Activated naive CD8-positive, alpha-beta T cell treated with anti-CD3 and anti-CD28 coated beads, Interleukin-2, amount 10 ng/mL, durations not matched to agents 7 days and 5 days (primary cell): ENCODE measurements at places on chromosomes 3 and 15. TPM values are rescaled to one million over a fixed set of nuclear protein-coding genes. Genes with fewer than 3 reads are reported as not detected.

STRA6 gene
- not detected for total RNA-seq

SERPINI2 gene
- not detected for total RNA-seq

GP5 gene
- 2.3 TPM for total RNA-seq

GPR15 gene
- total RNA-seq: 40.6 TPM

ITIH1 gene
- not detected for total RNA-seq

CPN2 gene
- not detected for total RNA-seq

DNA sequence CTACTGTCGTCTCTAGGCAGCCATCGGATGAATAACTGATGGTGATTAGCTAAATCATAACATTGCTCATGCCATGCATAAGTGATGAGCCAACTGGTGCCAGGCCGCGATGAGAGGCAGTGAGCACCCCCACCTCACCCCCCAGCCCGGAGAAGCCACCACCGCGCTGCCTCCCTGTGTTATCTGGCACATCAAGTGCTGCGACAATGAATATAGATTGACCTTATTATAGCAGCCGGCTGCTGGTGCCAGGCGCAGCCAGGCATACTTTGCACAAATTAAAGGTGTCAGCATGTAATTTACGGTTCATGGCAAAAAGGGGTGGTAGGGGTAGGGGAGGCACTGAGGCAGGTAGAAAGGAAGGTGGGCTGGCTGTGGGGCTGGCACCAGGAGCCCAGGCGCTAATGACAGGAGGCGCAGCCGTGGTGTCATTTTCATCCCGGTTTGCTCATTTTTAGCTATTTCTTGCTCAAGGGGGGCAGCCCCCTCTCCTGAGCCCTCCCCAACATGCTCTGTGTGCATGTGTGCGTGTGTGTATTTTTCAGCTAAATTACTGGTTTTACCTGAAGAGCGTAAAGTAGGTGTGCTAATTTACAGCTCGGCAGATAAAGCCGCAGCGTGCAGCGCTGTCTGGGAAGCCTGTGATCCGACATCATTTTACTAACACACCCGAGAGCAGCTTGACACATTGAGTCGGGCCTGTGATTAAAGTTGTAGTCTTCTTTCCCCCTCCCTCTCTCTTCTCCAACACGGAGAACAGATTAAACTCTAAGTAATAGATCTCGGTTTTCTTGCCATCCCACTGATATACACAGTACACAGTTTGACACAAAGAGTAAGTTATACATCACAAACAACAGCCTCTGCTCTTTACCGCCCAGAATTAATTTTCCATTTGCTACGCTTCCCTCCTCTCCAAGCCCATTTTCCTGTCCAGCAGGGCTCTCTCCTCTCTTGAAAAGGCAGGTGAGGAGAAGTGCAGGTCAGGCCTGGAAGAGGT is 212.3 kb downstream of the RPLP1 start:
- peaks cover 4% of the 10 kb centered on the region for H3K27me3 ChIP-seq
- H3K4me1 ChIP-seq: peaks cover 38% of the 10 kb centered on the region
- no peaks in the 10 kb centered on the region for H3K36me3 ChIP-seq

DNA sequence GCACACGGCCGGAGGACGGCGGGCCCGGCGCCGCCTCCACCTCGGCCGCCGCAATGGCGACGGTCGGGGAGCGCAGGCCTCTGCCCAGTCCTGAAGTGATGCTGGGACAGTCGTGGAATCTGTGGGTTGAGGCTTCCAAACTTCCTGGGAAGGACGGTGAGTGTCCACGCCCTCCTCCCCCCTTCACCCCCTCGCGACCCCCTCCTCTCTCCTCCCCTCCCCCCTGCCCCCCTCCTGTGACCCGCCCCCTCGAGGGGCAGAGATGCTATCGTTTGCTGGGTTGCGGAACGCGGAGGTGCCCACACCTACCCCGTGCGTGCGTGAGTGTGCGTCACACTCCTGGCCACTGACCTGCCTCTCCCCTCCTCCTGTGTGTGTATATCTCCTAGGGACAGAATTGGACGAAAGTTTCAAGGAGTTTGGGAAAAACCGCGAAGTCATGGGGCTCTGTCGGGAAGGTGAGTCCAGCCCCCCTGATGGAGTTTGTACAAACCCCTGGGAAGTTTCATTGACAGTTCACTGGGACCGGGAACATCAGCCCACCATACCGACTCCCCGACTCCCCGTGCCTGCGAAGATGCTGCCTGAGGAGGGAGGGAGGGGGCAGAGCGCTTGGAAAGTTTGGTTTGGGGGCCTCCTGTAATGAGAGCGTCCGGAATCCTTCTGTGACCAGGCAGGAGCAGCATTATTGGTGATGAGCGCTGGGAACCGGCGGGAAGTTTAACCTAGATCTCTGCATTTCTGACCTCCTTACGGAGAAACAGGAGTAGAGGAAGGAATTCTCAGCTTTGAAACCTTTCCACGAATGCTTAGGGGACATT is 795 bp upstream of the SCAANT1 start:
- no peaks in the 10 kb centered on the region for H3K27me3 ChIP-seq
- peak overlapping the region; percentile 94 for H3K27ac ChIP-seq
- peaks cover 45% of the 10 kb centered on the region for H3K4me1 ChIP-seq
- peak; percentile 27 for DNase-seq

DNA sequence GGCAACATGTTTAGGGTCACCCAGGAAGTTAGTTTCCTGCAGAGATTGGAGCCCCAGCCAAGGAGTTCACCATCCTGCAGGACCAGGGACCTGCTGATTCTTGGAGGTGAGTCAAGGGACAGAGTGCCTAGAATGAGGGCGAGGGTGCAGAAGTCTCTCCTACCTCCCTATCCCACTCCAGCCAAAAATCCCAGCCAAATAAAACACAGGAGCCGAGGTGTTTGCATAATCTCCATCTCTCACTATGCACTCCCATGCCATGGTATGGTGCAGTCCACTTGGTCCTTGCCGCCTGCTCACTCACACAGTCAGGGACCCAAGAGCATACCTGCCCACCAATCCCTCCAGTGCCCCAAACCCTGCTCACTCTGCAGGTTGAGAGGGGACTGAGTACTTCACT is 294.2 kb downstream of the UACA start:
- no peak overlapping the region for H3K4me3 ChIP-seq
- H3K36me3 ChIP-seq: no peaks in the 10 kb centered on the region
- DNase-seq: no peak
- peaks cover 58% of the 10 kb centered on the region for H3K27me3 ChIP-seq

GRCh38 chr15:77002436-77002835 is 7.5 kb downstream of the PSTPIP1 start:
- H3K4me3 ChIP-seq: peak overlapping the region; percentile 81
- H3K4me1 ChIP-seq: peaks cover 78% of the 10 kb centered on the region
- peak overlapping the region; percentile 90 for H3K27ac ChIP-seq
- no peak for DNase-seq

GRCh38 chr3:67349551-67350174 is 304.7 kb downstream of the SUCLG2 start:
- H3K27me3 ChIP-seq: no peaks in the 10 kb centered on the region
- H3K27ac ChIP-seq: peak overlapping the region; percentile 44
- H3K4me3 ChIP-seq: peak overlapping the region; percentile 16
- peaks cover 5% of the 10 kb centered on the region for H3K4me1 ChIP-seq

DNA sequence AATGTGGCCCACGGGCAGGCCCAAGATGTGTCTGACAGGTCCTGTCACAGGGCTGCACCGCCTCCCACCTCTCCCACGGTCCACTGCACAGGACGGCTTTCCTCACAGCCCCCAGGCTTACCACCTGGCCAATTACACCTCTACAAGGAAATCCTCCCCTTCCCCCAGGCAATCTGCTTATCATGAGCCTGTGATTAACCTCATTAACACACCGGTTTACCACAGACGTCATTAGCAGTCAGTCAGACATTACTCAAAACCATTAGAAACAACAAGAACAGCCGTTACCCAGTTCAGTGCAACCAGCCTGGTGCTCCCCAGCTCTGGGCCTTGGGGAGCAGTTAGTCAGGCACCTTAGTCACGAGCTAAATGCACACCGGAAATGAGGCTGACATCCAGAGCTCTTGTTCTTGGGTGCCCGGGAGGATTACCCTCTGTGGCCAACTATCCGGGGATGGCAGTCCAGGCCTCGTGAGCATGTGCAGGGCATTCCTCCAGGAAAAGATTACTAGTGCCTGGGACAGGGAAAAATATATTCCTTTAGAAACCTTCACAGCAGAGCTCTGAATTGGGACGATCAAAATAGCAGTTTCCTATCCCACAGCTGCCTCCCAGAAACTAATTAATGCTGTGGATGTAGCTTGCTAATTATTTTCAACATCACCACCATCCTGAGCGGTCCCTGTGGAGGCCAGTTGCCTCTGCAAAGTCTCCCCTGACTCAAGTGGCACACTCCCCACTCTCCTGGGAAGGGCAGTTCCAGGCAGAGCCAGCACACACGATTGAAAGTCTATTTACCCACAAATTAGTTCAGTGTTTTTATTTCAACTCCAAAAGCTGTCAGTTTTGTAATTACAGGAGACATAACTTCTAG is 117.4 kb upstream of the ZBED2 start:
- H3K27me3 ChIP-seq: no peaks in the 10 kb centered on the region
- no peak overlapping the region for H3K4me3 ChIP-seq
- DNase-seq: no peak
- H3K36me3 ChIP-seq: peaks cover 27% of the 10 kb centered on the region

GRCh38 chr3:39750712-39751111 is 58.7 kb upstream of the MYRIP start:
- no peaks in the 10 kb centered on the region for H3K4me1 ChIP-seq
- no peaks in the 10 kb centered on the region for H3K36me3 ChIP-seq
- no peak for DNase-seq
- no peak overlapping the region for H3K27ac ChIP-seq
- peaks cover 9% of the 10 kb centered on the region for H3K27me3 ChIP-seq

DNA sequence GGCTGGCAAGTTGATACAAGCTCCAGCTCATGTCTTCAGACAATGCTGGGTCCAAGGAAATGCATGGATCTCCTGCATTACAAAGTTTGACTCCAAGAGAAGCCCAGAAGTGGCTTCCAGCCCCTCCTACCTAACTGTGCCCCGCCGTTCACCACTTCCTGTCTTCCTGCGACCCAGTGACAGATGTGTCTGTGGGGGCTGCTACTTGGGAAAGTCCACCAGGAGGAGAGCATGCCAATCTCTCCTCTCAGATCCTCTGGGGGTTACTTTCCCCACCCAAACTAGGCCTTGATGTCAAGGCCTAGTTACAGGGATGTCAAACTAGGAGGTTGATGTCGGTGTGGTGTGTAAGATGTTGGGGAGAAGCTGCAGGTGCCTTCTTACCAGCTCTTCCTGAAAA is 133.6 kb upstream of the RASGRP1 start:
- H3K27ac ChIP-seq: peak overlapping the region; percentile 72
- H3K27me3 ChIP-seq: no peaks in the 10 kb centered on the region
- H3K4me1 ChIP-seq: peaks cover 54% of the 10 kb centered on the region
- peaks cover 2% of the 10 kb centered on the region for H3K36me3 ChIP-seq
- DNase-seq: no peak

DNA sequence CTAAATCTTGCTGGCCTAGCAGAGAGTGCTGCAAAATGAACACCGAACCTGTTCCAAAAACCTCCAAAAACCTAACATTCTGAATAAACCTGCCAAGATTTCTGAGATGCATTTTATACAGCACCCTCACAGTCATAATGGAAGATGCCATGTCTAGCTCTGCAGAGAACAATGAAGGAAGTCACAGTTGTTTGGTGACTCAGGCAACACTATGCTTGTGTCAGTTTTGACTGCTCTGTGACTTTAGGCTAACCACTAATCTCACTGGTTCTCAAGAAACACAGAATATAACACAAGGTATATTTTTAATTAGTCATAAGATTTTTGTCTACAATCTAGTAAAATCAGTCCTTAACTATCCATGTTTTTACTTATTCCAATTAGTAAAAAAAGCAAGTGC is 606.6 kb downstream of the TBL1XR1 start:
- H3K27me3 ChIP-seq: no peaks in the 10 kb centered on the region
- H3K36me3 ChIP-seq: no peaks in the 10 kb centered on the region
- no peak overlapping the region for H3K4me3 ChIP-seq
- DNase-seq: no peak

- no peaks in the 10 kb centered on the region for H3K27me3 ChIP-seq
- peak overlapping the region; percentile 51 for H3K4me3 ChIP-seq
- peaks cover 10% of the 10 kb centered on the region for H3K4me1 ChIP-seq
Measured at GRCh38 chr3:171328419-171329082, 131.7 kb downstream of the TNIK start.

DNA sequence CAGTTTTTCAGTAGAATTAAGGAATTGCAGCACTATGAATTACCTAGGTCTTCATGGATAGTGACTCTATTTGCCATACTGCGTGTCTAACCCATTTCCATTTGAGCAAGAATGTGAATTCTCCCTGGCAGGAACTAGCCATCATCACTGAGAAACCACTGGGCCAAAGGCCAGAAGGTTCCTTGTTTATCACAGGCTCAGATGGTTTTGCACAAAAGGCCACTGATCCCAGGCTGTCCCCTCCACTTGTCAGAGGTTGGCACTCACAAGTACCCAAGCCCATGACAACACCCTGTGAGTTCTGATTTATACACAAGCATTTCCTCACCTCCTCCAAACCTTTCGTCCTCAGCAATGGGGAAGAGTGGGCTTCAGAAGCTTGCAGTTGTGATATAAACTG is 131.8 kb downstream of the FOXB1 start:
- H3K4me1 ChIP-seq: no peaks in the 10 kb centered on the region
- H3K4me3 ChIP-seq: no peak overlapping the region
- no peak for DNase-seq
- H3K36me3 ChIP-seq: no peaks in the 10 kb centered on the region
- peaks cover 50% of the 10 kb centered on the region for H3K27me3 ChIP-seq

DNA sequence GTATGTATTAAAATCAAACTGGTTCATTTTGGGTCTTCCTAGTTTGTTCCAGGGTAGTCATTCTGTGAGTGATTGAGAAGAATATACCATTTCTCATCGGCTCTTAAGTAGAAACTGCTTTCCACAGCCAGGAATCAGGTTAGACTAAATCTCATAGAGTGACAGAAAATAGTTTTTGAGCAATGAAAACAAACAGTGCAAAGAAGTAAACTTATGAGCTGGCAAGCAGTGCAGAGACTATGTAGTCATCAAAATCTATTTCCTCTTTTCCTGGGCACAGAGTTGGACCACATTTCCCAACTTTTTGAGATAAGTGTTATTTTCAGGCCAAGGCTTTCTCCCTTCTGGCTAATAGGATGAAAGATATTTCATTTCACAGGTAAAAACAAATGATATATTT is 66.5 kb downstream of the UBE3A start:
- H3K4me3 ChIP-seq: no peak overlapping the region
- DNase-seq: no peak
- no peaks in the 10 kb centered on the region for H3K27me3 ChIP-seq
- H3K27ac ChIP-seq: no peak overlapping the region
- peaks cover 71% of the 10 kb centered on the region for H3K36me3 ChIP-seq
- H3K4me1 ChIP-seq: peaks cover 2% of the 10 kb centered on the region
